ENCODE measurements at places on chromosomes 16 and 17.

GRCh38 chr17:63178530-63178929, 212.5 kb downstream of the TANC2 start:
- no peak for DNase-seq

GRCh38 chr17:81710514-81711308, 1.4 kb upstream of the SLC25A10 start:
- DNase-seq = no peak

DNA sequence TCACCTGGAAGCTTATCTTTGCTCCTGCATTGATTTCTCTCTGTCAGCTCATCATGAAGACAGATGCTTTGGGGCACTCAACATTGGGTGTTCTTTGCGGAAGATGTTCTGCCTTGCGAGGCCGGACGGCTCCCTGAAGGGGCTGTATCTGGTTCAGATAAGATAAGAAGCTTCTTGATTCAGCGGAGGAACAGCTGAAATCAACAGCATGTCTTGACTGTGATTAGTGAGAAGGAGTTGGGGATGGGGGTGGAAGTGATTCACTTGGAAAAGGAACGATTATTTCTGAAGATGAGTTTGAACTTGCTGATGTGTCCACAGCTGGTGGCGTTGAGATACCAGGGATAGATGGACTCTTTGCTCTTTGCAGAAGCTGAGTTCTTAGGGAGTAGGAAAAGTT, 126.9 kb upstream of the WSCD1 start:
- DNase-seq = no peak

DNA sequence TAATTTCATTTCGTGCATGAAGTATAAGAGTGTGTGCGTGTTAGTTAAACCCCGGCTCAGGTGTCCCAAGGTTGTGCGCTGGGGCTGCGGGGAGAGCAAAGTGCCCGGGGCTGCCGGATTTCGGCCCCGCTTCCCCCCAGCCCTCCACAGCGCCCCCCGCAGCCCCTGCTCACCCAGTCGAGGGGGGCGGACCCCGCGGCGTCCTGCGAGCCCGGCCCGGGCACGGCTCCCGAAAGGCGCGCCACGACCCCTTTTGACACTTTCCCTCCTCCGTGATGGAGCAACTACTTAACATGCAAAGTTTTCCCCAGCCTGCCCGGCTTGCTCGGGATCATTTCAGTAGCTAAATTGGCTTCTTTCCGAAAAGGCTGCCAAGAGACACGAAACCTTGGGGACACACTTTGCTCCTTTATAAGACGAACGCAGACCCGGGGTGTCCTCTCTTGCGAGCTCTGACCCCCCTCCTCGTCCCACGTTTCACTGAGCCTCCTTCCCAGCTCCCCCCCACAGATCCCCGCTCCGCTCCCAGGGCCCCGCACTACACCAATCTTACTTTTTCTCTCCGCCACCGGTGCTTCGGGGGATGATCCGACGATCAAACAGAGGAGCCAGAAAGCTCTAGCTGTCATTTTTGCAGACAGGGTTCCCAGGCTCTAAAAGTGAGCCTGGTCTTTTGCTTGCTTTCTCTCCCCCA, 552 bp downstream of the C17orf58 start:
- no peak for DNase-seq

- DNase-seq = no peak
These were observed 90.3 kb upstream of the MPHOSPH6 start for GRCh38 chr16:82260212-82260795.

- no peak for DNase-seq
These were observed 26.7 kb downstream of the PIMREG start for GRCh38 chr17:6470751-6471521.

DNA sequence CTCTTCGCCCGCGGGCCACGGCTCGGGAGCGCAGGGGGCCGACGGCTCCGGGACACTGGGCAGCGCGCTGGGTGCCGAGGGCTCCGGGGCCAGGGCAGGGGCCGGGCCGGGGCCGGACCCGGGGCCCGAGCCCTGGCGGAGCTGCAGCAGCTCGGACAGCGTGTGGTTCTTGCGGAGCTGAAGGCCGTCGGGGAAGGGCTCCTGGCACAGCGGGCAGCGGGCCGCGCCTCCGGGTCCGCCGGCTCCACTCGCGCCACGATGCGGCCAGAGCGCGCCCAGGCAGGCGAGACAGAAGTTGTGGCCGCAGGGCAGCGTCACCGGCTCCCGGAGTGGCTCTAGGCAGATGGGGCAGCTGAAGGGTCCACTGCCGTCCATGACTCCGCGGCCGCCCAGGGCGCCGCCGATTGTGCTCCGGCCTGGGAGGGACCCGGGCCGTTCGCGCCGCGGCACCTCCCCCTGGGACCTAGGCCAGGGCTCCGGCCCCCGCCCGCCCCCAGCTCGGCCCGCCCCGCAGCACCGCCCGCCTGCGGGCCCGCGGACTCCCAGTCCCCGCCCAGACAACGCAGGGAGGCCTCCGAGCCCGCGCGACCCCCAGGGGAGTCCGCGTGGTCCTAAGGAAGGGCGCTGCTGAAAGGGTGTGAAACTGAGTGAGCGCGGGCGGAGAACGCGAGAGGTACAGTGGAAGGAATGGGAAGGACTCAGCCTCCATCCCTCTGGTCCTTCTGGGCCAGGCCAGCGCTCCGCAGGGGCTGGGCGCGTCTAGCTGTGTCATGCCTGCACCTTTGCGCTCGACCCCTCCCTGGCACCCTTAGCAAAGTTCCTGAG, at the start of gene TRIM47:
Gene TRIM47, minus strand, starts transcription at position 408 of the 825 bp plus-strand sequence. Its CDS starts 33 bp downstream, at position 375.
- no peak for DNase-seq

DNA sequence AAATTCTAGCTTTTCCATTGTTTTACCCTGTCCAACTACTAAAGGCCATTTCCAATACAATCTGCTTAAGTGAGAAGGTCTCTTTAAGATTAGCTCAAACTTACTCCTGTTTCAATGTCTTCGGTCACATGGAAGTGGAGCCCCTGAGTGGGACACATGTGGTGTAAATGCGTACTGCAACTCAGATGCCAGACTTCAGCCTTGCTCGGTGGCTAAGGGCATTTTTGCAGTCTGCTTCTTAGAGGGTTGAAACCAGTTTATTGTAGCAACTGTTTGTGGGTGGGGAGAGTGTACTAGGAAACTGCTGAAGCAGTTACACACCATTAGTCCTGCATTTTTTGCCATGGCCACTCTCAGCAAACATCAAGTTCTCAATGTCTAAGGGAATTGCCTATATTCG, 140.6 kb downstream of the PARN start:
- no peak for DNase-seq

Measured in activated T-cell treated with anti-CD3 and anti-CD28 coated beads for 24 hours (primary cell).